ENCODE measurements at places on chromosomes 5 and 9.

DNA sequence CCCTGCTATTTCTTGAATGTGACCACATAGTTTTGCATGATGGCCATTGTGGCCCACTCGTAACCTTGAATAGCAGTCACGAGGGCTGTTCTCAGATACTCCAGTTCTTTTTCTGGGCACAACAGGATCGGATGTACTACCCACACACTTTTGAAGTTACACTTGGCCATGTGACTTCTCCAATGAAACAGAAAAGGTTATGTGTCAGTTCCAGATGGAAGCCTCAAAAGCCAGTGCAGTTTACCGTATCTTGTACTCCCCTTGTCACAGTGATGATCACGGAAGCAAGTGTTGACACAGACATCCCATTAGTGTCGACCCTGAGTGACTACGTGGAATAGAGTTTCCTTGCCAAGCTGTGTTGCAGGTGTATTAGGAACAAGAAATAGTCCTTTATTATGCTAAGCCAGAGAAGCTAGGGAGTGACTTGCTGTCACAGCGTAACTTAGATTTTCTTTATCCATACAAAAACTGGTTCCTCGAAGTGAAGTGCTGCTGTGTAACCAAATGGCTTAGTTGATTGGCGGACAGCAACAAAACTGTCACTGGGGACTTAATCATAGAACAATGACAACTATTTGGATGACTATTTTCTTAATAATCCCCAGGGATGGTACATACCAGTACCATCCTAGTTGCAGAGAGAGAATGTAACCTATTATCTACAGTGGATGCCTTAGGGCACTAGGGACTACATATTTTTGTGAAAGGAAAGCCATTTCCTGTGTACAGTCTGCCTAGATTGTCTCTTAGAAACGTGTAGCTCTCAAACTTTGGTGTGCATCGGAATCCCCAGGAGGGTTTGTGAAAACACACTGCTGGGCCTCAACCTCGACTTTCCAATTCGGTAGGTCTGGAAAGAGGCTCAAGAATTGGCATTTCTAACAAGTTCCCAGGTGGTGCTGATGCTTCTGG, 90.1 kb upstream of the DMRT1 start:
- DNase-seq: no peak

DNA sequence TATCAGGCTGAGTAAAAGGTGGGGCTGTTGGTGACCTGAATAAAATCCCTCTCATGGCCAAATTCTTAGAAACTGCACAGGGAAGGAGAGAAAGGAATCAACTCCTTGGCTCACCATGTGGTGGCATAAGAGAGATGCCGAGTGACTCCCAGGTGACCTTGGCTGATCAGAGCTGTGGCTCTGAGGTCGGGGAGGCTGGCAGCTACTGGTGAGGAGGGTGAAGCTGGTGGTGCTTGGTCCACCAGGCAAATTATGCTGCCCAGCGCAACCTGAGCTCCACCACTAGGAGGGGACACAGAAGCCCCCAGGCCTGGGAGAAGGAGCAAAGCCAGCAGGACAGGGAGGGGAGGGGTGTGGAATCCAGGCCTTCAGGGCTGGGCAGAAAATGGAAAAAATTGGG, 111.2 kb upstream of the IL12B start:
- no peak for DNase-seq

GRCh38 chr5:150438873-150439546, 10.5 kb downstream of the RPS14 start:
- DNase-seq: no peak

- no peak for DNase-seq
These were observed 5.2 kb downstream of the NTMT1 start for GRCh38 chr9:129630967-129631673.
